GM12892 (cell line): ENCODE measurements at places on chromosomes 11 and 22.

- DNase-seq: peak; percentile 34
Measured at GRCh38 chr22:42069801-42070516, 653 bp downstream of the NAGA start.

DNA sequence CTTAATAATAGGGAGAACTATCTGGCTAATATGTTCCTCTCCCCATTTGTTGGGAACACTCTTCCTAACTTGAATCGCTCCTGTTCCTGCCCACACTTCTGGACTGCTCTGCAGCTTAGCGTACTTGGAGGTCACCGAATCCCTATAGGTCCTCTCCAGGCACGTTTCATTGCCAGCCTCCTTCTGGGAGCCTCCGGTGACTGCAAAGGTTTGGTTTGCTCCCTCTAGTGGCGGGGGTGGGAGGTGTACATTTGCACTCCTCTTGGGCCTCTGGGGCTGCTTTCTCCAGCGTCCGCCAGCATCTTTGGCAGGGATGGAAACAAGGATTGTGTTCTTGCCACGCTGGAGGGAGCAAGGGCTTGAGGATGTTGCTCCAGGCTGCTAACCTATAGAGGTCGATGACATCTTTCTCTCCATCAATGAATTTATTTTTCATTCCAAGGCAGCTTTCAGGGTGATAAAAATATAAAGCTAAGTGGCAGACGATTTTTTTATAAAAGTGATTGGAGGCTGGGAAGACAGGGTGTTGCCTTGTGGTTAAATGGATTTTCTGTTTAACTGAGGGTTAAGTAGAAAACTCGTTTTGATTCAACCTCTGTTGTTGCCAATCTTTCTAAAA is 48.7 kb downstream of the TSPAN18 start:
- DNase-seq: peak; percentile 50

DNA sequence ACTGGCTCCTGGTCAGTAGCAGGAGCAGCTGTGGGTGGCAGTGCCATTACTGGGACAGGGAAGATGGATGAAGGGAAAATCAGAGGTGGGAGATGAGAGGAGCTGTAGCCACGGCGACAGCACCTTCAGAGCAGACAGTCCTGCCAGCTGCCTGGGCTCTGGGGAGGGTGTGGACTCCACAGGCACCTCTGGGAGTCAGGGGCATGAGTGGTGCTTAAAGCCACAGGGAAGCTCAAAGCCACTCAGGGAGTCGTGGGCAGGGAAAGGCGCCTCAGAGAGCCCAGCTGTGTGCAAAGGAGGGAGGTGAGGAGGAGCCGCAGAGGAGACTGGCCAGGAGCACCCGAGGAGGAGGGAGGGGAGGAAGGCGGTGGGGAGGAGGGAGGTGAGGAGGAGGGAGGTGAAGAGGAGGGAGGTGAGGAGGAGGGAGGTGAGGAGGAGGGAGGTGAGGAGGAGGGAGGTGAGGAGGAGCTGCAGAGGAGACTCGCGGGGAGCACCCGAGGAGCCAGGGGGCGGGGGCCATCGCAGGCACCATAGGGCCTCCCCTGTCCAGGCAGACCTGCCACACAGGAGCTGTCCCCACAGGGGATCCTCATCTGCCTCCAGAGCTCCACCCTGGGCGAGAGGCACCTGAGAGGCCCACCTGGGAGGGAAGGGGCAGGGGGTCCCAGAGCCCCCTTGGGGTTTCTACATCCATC is 977.6 kb downstream of the BRD1 start:
- no peak for DNase-seq

GRCh38 chr22:47122441-47123000 is 360.1 kb downstream of the TBC1D22A start:
- DNase-seq: no peak

DNA sequence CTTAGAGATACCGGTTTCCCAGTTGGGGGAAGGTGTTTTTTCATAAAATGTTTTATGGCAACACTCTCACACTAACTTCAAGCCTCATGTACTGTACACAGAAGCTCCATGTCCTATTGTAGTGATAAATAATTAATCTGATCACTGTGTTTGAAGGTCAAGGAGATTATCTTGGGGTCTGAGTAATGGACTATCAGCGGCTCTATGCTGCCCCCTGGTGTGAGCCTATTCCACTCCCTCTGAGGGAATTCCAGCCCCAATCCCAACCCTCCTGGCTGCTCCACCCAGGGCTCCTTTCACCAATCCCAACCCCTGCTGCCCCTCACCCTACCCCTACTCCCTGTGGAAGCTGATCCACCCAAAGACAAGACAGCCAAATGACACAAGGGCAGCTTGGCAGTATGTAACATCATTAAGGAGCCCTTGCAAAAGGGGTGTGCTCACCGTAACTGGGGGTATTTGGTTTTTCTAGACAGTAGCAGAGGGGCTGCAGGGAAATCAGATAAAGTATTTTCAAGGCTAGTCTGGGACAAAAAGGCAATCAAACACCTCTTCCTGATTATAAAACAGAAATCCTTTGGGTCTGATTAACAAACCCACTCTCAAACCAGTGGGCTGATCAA is 22.3 kb downstream of the HPS4 start:
- no peak for DNase-seq

DNA sequence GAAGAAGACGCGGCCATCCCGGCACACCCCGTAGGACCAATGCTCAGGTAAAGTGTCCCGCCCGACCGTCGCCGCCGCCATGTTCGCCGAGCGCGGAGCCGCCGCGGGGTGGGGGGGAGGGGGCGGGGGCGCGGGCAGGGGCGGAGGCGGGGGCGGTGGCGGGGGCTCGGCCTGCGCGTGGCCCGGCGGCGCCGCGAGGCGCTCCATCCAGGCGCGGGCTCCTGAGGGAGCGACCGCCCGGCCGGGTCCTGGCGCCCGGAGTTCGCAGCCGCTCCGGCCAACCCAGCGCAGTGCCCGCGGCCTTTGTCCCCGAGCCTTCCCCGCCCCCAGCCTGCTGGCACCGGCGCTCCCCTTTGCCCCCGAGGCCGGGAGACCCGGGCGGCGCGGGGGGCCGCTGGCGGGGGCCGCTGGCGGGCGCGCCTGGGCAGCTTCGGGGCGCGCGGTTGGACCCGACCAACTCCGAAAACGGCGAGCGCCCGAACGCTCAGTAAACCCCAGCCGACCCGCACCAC is at the start of gene PLEKHA7:
TSS of gene PLEKHA7 (minus strand) at position 94 of the 512 bp plus-strand sequence. CDS start at position 81, 13 bp downstream.
- peak; percentile 39 for DNase-seq

DNA sequence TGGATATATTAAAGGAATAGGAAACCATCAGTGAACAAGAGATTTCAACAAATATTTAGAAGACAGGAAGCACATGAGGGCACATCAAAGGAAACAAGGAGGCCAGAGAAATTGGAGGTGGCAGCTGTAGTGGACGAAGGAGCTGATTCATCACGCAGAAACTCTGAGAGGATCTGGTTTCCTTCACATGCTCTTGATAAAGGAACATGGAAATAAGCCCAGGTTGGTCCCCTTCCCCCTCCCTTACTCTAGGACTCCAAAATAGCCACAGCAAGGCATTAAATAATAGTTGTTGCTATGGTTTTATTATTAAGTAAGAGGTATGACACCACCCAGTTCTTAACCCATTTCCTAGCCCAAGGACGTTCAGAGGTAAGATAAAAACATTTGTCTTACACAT is 11.3 kb downstream of the IZUMO1R start:
- no peak for DNase-seq
